COR-L47 (cell line): ENCODE measurements at places on chromosomes 2 and 18.

DNA sequence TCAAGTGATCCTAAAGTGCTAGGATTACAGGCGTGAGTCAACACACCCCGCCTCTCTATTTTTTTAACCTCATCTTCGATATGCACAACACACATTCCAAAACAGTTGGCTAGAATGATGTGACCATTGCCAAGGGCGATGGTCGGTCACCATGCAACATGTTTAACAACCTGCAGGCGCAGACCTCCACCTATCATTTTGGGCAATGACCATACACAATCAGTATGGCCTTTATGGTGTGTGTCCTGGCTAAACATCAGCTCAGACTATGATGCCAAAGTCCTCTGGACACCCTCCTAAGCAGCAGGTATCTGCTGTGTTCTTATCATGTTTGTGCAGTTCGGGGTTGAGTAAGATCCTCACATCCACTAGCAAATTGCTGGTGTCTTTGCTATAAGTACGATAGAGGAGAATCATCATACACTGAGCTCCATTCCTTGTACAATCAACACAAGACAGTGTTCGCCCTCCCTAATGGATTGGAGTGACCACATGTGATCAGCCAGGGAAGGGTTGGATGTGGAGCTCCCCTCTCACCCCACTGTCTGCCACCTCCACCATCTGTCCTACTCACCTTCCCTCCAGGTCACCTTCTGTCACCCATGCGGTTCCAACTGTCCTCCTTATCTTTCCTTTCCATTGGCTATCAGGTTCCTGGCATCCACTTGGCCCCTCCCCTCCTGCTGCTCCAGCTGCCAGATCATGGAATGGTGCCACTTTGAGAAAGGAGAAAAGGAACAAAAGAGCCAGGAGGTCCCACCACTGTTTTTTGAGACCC lies 7.9 kb upstream of the RNF152 start:
- DNase-seq = no peak

GRCh38 chr2:112848833-112849232 lies 12.3 kb upstream of the IL1B start:
- peak; percentile 66 for DNase-seq

GRCh38 chr2:201880993-201881611 lies 74.8 kb downstream of the CDK15 start:
- no peak for DNase-seq

GRCh38 chr2:10009811-10010781 lies 33.3 kb upstream of the KLF11 start:
- no peak for DNase-seq

DNA sequence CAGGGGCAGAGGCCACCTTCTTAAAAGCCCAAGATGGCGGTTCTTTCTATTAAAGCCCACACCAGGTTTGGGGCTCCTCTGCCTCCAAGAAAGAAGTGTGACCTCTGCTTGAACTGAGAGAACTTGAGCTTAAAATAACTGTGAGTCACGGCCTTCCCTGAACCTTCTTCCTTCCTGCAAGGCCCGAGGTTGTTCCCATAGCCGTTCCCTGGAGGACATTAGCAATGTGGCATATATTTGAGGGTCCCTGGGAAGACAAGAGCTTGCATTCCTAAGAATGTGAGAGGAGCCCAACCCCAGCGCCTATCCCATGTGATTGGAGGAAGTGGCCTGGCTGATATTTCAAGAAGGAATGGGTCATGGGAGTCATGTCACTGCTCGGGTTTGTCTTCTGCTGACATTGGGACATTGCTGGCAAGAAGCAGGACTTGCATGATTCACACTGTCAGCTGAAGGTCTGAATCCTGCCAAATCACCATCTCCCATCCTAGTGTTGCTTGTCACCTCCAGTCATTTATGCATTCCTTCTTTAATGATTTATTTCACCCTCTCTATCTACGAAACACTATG lies 168.1 kb downstream of the TRIB2 start:
- no peak for DNase-seq

GRCh38 chr18:61820882-61821281 lies 71.9 kb downstream of the RNF152 start:
- DNase-seq = no peak

GRCh38 chr2:236688563-236689392 lies 119.2 kb downstream of the ACKR3 start:
- no peak for DNase-seq

GRCh38 chr2:111927723-111928122 lies 29.3 kb downstream of the MERTK start:
- DNase-seq = no peak

DNA sequence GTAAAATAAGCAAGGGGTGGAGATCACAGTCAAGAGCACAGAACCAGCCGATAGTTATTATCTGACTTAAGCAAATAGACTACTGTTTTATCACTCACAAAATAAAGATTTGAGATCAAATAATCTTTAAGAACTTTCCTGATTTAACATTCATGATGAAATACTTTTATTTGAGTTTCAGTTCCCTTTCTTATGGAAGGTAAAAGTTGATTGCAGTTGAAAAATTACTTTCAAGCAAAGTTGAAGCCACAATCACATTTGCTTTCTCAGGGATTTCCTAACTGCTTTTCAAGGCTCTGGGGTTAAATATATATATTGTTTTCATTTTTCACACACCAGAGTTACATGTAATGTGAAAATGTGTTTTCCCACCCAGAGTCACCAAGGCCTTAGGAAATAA lies 599.5 kb downstream of the KCNJ3 start:
- DNase-seq = no peak

DNA sequence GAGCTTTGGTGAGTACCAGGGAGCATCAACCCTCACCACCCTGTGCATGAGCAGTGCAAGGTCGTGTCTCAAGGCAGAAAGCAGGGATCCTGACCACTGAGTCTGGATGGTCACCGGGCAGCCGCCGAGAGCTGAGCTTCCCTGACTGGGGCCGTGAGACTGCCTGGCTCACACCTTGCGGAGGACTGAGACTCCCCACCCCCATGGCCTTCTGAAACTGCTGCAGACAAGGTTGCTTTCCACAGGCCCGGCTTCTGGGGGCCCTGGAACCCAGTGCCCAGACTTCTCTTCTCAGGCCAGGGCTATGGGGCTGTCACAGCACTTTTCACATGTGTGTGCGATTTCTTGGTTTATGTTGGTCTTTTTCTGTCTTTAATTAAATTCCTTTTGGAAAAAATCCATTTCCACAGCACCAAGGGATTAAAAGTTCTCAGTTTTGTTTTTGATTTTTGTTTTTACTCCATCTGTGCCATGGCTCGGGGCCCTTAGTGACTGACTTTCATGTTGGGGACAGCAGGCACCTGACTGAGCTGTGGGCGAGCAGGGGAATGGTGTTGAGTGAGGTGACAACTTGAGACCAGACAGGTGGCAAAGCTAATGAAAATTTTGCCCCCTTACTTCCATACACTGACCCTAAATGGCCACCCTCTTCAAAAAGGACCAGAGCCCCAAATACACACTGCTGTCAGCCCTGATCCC lies 297.9 kb downstream of the CYP26B1 start:
- no peak for DNase-seq

GRCh38 chr2:16744521-16744920 lies 78.9 kb upstream of the CYRIA start:
- DNase-seq = no peak

- DNase-seq = no peak
Observed at GRCh38 chr18:7657050-7657449, 89.9 kb downstream of the PTPRM start.

DNA sequence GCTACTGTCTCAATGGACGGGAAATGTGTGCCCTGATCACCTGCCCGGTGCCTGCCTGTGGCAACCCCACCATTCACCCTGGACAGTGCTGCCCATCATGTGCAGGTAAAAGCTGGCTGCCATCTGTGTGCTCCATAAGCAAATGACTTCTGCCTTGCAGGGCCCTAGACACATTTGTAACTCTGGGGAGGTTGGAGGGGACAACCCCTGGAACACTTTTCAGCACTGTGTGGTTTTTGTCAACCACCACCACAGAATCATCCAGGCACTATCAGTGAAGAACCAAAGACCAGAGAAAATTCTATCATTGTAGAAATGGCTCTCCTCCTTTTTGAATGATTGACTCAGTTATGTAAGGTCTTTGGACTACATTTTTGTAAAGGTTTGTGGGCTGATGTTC lies 84.3 kb downstream of the FEZ2 start:
- DNase-seq = no peak

GRCh38 chr18:49640741-49641140 lies 78.9 kb downstream of the LIPG start:
- DNase-seq = no peak

- no peak for DNase-seq
Observed at GRCh38 chr2:222842491-222843174, 18.2 kb upstream of the ACSL3 start.

GRCh38 chr2:9494081-9494480 lies 19.7 kb downstream of the IAH1 start:
- no peak for DNase-seq

- no peak for DNase-seq
Observed at GRCh38 chr2:195477996-195478382, 179.0 kb upstream of the SLC39A10 start.

DNA sequence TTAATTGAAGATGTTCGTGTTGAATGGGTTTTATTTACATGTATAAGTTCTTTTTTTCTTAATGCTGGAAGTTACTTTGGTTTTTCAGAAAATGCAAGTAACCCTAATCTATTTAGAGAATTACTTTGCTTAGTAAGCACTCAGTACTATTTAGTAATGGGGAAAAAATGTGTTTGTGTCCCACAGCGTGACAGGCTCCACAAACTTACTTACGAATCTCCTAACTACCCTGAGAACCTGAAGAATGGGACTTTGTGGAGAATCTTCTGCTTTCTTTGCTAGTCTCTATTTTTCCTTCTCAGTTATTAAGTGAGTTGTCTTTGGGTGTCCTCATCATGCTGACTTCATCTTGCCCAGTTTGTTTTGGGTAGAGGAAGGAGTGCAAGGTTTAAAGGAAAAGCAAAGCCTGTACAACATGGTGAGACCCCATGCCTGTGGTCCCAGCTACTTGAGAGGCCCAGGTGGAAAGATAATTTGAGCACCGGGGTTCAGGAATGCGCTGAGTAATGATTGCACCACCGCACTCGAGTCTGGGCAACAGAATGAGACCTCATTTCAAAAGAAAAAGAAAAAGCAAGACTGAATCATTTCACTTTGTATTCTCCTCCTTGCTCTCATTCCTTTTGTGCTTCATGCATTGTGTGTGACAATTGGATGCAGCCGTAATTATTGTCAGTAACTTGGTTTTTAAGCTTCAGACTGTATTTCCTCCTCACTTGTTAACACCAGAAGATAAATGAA lies 10.2 kb downstream of the NEDD4L start:
- DNase-seq = no peak

- DNase-seq = no peak
Observed at GRCh38 chr2:61091485-61091884, 25.8 kb downstream of the SANBR start.

GRCh38 chr2:122145856-122146255 lies 390.4 kb downstream of the TSN start:
- DNase-seq = peak; percentile 36

GRCh38 chr2:237478979-237479378 lies 8.1 kb upstream of the MLPH start:
- DNase-seq = no peak

- no peak for DNase-seq
Observed at GRCh38 chr2:10438688-10439087, 9.4 kb downstream of the ODC1 start.

DNA sequence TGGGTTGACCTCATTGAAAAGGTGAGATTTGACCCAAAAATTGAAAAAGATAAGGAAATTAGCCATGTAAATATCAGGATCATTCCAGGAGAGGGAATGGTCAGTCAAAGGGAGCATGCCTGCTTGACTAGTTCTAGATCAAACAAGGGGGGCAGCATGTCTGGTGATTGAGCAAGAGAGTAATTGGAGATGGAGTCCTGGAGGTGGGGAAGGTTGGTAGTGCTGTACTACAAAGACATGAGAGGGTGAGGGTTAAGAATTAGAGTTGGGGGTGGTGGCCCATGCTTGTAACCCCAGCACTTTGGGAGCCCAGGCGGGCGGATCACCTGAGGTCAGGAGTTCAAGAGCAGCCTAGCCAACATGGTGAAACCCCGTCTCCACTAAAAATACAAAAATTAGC lies 2.0 kb downstream of the MRPL30 start:
- DNase-seq = no peak

- peak; percentile 33 for DNase-seq
Observed at GRCh38 chr2:74507926-74508520, 528 bp upstream of the PCGF1 start.

GRCh38 chr18:13532406-13533075 lies 193.8 kb downstream of the FAM210A start:
- no peak for DNase-seq

GRCh38 chr18:79575891-79576685 lies 103.5 kb upstream of the CTDP1 start:
- DNase-seq = peak; percentile 98

GRCh38 chr2:59806486-59806885 lies 747.0 kb downstream of the BCL11A start:
- DNase-seq = no peak

DNA sequence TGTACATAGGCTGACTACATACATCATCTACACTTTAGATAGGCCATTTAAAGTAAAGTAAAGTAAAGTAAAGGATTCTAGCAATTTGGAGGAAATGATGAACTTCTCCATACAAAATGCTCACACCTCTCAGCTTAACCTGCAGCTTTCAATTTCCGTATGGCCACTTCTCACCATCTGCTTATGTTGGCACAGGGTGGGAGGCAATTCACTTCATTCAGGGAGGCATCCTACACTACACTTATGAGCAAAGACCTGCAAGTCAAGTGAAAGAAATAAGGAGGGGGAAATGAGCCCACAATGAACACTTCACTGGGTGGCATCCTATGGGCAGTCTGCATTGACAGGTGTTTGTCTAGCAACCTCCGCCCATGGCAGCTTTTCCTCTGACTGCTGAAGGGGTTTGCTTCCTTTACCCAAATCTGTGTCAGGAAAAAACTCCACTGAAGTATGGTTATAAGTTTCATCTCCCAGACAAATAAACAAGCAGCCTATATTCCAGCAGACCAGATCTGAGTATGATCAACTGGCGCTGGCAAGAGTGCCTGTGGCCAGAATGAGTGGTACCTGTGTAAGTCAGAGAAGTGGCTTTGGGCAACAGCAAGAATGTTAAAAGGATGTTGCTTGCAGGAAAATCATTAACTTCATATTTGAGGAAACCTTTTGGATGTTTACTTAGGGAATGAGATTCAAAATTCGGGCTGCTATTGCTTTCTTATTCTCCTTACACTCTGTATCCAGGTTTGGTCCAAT lies 449.1 kb downstream of the TGIF1 start:
- DNase-seq = no peak

- peak; percentile 35 for DNase-seq
Observed at GRCh38 chr2:124034265-124034664, 9.2 kb downstream of the CNTNAP5 start.
